Neural crest cell (in vitro differentiated cells): ENCODE measurements at places on chromosomes 5 and 9. TPM values are rescaled to one million over a fixed set of nuclear protein-coding genes. Genes with fewer than 3 reads are reported as not detected.

GRCh38 chr9:14870090-14870489 is 40.1 kb downstream of the FREM1 start:
- no peak for DNase-seq
- H3K27me3 ChIP-seq, result no peaks in the 10 kb centered on the region
- H3K4me3 ChIP-seq, result peak overlapping the region; percentile 95

The ACOT12 gene
- not detected in 2 replicates for total RNA-seq

DNA sequence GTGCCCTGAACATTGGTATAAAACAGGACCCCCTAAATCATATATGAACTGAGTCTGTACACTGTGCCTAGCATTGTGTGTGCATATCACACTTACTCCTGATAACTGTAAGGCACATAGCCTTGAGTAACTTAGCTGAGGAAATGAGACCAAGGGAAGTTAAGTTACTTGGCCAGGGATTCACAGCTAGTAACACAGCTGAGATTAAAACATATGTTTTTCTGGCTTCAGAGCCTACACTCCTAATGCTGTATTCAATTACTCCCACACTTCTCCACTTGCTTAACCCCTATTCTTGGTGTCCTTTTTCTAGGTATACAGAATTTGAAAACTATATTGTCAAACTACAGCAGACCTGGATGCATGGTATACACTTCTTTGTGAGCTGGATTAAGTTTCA is 12.8 kb downstream of the GHR start:
- H3K4me3 ChIP-seq, result no peak overlapping the region
- H3K36me3 ChIP-seq, result no peaks in the 10 kb centered on the region
- H3K27me3 ChIP-seq, result no peaks in the 10 kb centered on the region
- H3K4me1 ChIP-seq, result no peaks in the 10 kb centered on the region
- DNase-seq, result no peak

DNA sequence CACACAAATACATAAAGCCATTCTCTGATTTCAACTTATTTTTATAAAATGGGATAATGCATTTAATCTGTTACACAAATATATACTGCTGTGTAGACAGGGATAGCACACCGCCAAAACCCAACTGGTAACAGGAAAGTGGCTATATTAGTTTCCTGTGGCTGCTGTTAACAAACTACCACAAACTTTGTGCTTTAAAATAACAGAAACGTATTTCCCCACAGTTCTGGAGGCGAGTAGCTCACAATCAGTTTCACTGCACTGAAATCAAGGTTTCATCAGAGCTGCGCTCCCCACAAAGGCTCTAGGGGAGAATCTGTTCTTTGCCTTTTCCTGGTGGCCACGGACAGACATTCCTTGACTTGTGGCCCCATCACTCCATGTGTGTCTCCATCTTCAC is 94.0 kb downstream of the MLLT3 start:
- H3K27me3 ChIP-seq, result no peaks in the 10 kb centered on the region
- H3K4me3 ChIP-seq, result no peak overlapping the region
- H3K27ac ChIP-seq, result no peak overlapping the region
- DNase-seq, result no peak

GRCh38 chr5:159833088-159833487 is 83.2 kb upstream of the ADRA1B start:
- H3K4me3 ChIP-seq, result no peak overlapping the region
- H3K27ac ChIP-seq, result no peak overlapping the region
- H3K36me3 ChIP-seq, result no peaks in the 10 kb centered on the region
- DNase-seq, result no peak
- H3K4me1 ChIP-seq, result peaks cover 1% of the 10 kb centered on the region

- no peaks in the 10 kb centered on the region for H3K36me3 ChIP-seq
- H3K27ac ChIP-seq, result no peak overlapping the region
- peaks cover 14% of the 10 kb centered on the region for H3K27me3 ChIP-seq
- H3K4me3 ChIP-seq, result no peak overlapping the region
- DNase-seq, result no peak
Observed at GRCh38 chr5:175683231-175683630, 25.4 kb downstream of the HRH2 start.

DNA sequence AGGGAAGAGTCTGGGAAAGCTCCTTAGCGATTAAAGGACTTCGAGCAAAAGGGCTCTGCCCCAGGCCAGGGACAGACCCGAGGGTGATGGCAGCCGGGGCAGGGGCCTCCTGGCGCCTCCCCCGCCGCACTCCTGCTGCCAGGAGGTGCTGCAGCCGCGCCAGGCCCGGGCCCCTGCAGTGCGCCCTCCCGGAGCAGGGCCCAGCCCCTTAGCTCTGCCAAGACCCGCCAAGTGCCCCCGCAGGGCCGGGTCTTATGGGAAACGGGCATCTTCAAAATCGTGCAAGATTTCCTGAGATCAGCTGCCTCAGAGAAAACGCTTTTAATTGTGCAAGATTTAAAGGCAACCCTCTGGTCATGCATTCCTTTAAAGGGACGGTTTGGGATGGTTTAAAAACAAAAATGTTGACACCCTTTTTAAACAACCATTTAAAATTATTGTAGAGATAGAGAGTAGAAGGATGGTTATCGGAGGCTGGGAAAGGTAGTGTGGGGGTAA is 52.4 kb downstream of the CDC14B start:
- no peaks in the 10 kb centered on the region for H3K36me3 ChIP-seq
- H3K27me3 ChIP-seq, result peaks cover 11% of the 10 kb centered on the region

The GFPT2 gene
- 11.1 and 12.5 TPM in 2 replicates for total RNA-seq

The NR2F1-AS1 gene
- total RNA-seq, result 52.4 and 53.1 TPM in 2 replicates

The PTGDS gene
- not detected in 2 replicates for total RNA-seq

- no peak overlapping the region for H3K27ac ChIP-seq
- H3K4me3 ChIP-seq, result no peak overlapping the region
- H3K27me3 ChIP-seq, result peaks cover 33% of the 10 kb centered on the region
- no peaks in the 10 kb centered on the region for H3K36me3 ChIP-seq
Observed at GRCh38 chr9:14096258-14096922, 217.6 kb downstream of the NFIB start.

The SLC25A2 gene
- 0.72 and 1.1 TPM in 2 replicates for total RNA-seq

The VCAN gene
- total RNA-seq, result 234 and 236 TPM in 2 replicates

GRCh38 chr5:39197556-39197955 is 21.8 kb downstream of the FYB1 start:
- no peak overlapping the region for H3K27ac ChIP-seq
- no peak overlapping the region for H3K4me3 ChIP-seq
- H3K27me3 ChIP-seq, result no peaks in the 10 kb centered on the region
- no peaks in the 10 kb centered on the region for H3K36me3 ChIP-seq
- DNase-seq, result no peak
- H3K4me1 ChIP-seq, result peaks cover 18% of the 10 kb centered on the region

The SLC25A48 gene
- not detected in 2 replicates for total RNA-seq

DNA sequence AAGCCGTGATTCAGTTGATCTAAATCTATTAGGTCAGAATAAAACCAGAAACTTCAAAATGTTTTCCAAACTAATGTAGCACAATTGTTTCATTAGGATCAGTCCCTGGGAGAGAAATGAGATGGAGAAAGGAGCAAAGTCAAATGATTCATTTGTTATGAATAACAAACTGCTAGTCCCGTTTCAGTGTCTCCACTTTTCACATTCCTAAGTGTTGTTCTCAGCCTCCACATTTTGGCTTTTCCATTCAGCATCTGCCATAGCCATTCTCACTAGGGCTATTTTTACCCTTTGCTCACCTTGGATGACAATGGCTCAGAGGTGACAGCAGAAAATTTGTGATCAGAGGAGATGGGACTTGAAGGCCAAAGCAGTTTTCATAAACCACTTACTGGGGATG is 314.1 kb upstream of the KIF2A start:
- peaks cover 4% of the 10 kb centered on the region for H3K4me1 ChIP-seq
- H3K36me3 ChIP-seq, result no peaks in the 10 kb centered on the region
- H3K27ac ChIP-seq, result peak overlapping the region; percentile 27
- no peak overlapping the region for H3K4me3 ChIP-seq

DNA sequence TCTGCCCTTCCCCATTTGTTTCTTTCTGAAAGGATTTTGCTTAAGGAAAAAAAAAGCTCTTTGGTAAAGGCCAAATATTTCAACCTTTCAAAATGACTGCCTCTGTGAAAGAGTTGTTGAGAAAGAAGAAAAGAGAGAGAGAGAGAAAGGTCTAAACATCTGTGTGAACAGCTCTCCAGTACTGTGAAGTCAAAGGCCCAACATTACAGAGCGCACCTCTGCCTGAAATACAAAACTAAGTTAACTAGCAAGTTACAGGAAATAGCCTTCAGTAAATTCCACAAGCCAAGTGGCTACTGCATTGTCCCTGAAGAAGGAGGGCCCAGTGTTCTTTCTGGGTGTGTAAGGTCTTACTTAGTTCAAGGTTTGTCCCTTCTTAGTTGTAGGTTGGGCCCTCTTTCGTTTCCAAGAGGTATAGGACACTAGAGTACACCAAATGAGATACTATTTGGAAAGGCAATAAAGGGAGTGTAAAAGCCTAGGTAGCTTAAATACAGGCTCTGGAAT is 104.4 kb downstream of the THBS4 start:
- no peak for DNase-seq
- H3K4me1 ChIP-seq, result peaks cover 28% of the 10 kb centered on the region
- H3K4me3 ChIP-seq, result no peak overlapping the region
- H3K27ac ChIP-seq, result no peak overlapping the region

The SPARC gene
- total RNA-seq, result 422 and 435 TPM in 2 replicates

The EPB41L4B gene
- total RNA-seq, result 1.2 and 1.4 TPM in 2 replicates

The ARRDC3 gene
- total RNA-seq, result 50.2 and 59.7 TPM in 2 replicates

The ITGA2 gene
- 1.7 and 2.0 TPM in 2 replicates for total RNA-seq

The PCA3 gene
- not detected in 2 replicates for total RNA-seq

- H3K36me3 ChIP-seq, result no peaks in the 10 kb centered on the region
- H3K27ac ChIP-seq, result no peak overlapping the region
- peaks cover 8% of the 10 kb centered on the region for H3K27me3 ChIP-seq
- no peak overlapping the region for H3K4me3 ChIP-seq
Observed at GRCh38 chr9:101350285-101350684, 34.5 kb downstream of the BAAT start.

The IGIP gene
- total RNA-seq, result 1.1 and 1.4 TPM in 2 replicates

DNA sequence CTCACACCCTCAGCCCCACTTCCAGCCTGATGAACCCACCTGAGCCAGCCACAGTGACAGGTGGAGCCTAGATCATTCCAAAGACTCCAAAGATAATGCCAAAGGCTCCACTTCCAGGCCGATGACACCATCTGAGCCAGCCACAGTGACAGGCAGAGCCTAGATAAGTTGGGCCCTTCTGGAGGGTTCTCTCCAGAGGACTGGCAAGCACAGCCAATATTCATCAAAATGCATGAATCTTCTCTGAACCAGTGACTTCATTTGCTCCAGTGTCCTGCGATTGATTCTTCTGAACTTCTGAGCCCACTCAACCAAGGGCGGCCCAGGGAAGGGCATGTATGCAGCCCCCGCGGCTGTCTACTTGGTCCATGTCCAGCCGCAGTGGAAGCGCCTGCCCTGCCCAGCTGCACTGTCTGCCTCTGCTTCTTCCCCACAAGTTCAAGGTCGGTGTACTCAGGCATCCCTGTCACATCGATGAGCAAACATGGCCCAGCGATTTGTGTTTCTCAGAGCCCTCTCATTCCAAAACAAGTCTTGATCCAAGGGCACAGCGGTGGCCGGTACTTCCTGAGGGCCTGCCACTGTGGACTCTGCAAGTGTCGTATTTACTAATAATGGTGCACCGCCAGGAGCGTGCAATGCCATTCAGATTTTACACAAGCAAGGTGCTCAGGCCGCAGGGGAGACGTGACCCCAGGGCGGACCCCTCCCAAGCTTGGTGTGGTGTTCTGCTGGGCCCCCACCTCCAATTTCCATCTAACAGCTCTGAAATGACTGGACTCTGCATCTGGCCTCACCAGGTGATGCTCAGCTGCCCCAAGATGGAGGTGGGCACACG is 107.0 kb downstream of the VAV2 start:
- H3K36me3 ChIP-seq, result no peaks in the 10 kb centered on the region
- H3K27me3 ChIP-seq, result no peaks in the 10 kb centered on the region
- H3K27ac ChIP-seq, result peak overlapping the region; percentile 59
- no peak for DNase-seq

- no peak for DNase-seq
- peaks cover 4% of the 10 kb centered on the region for H3K36me3 ChIP-seq
- H3K27ac ChIP-seq, result no peak within 1 kb of the TSS
- peak within 1 kb of the TSS; percentile 70 for H3K4me3 ChIP-seq
- H3K27me3 ChIP-seq, result peaks cover 85% of the 10 kb centered on the region
Observed at GRCh38 chr9:90801241-90801972, at the start of gene SYK. Gene SYK, plus strand, starts transcription at chr9:90801819. Its CDS starts 42,080 bp downstream, at chr9:90843899.

The VPS13A gene
- total RNA-seq, result 28.7 and 29.3 TPM in 2 replicates

The HNRNPK gene
- 921 and 943 TPM in 2 replicates for total RNA-seq

- no peak for DNase-seq
- no peaks in the 10 kb centered on the region for H3K27me3 ChIP-seq
Observed at GRCh38 chr5:124203303-124203702, 543.1 kb downstream of the ZNF608 start.

DNA sequence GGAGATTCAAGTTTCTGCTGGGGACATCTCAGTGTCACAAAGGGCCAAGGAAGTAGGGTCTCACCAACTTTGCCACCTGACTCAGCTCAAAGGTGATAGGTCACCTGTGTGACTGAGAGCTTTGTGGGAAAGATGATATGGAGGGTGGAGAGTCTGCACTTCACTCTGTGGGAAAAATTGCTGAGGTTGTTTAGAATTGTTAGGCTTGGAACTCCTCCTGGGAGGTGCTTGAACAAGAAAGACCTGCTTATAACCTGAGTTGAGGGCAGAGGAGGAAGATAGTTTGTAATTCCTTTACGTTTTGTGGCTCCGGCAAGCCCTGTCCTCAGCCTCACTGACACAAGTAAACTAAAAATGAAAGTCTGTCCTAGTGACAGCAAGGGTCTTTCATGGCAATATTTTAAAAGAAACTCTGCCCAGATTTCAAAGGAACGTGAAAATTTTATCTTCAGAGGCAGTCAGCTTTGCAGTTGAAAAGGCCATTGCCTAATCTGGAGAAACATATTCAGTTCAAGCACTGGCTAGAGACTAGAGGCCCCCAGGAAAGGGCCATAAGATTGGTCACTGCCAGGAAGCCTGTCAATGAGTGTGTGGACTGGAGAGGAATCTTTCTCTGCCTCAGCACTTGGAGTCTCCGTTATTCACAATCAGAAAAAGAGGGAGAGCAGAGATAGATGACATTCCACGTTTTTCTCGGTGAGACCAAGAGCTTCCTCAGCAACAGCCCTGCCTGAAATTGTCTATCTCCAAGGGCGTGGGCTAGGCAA is 23.2 kb downstream of the PCDHAC2 start:
- no peak for DNase-seq
- H3K27ac ChIP-seq, result no peak overlapping the region
- H3K4me1 ChIP-seq, result peaks cover 45% of the 10 kb centered on the region
- no peak overlapping the region for H3K4me3 ChIP-seq
- H3K36me3 ChIP-seq, result peaks cover 3% of the 10 kb centered on the region

DNA sequence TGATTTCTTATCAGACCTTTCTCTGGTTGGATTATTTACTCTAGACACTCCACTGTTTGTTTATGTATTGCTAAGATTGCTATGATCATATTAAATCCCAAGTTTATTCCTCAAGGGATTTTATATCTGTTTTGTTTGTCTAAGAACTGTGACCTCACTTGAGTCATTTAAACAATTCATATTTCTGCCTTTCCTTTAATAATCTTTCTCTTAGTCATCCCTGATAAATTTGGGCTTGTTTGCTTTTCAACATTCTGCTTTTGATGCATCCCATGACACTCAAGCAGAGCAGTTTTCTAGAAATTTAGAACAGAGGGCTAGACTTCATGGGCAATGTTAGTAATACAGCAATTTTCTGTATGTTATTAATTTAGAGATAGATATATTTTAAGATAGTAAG is 231.6 kb upstream of the TNC start:
- no peak overlapping the region for H3K4me3 ChIP-seq
- H3K4me1 ChIP-seq, result no peaks in the 10 kb centered on the region
- no peaks in the 10 kb centered on the region for H3K36me3 ChIP-seq
- H3K27me3 ChIP-seq, result no peaks in the 10 kb centered on the region
- H3K27ac ChIP-seq, result no peak overlapping the region
- DNase-seq, result no peak

The SPINK5 gene
- total RNA-seq, result 10.6 and 12.9 TPM in 2 replicates

The TOMM5 gene
- 155 and 159 TPM in 2 replicates for total RNA-seq
